Daoy (cell line): ENCODE measurements at places on chromosomes 3 and 15. TPM values are rescaled to one million over a fixed set of nuclear protein-coding genes. Genes with fewer than 3 reads are reported as not detected.

GRCh38 chr3:98695796-98696195, 67.3 kb upstream of the ST3GAL6 start:
- DNase-seq: no peak

DNA sequence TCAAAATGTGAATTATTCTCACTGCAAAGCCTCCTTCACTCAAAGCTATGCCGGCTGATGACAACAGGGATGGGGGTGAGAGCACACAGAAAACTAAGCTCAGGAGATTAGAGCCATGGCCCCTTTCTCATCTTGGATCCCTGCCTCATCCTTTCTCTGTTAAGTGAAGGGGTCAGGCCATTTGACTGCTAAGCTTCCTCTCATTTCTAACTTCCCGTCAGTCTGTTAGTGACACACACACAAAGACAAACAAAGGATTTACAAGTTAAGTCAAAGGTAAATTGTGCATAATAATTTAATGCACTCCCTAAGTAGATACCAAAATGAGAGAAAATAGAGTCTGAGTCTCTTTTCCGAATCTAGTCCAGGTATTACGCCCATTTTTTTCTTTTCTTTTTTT, 1.2 kb downstream of the SS18L2 start:
- no peak for DNase-seq

GRCh38 chr3:64221571-64222257, 3.6 kb downstream of the PRICKLE2 start:
- DNase-seq: no peak

- no peak for DNase-seq
These were observed 17.6 kb upstream of the MUSTN1 start for GRCh38 chr3:52852419-52852818.

- DNase-seq: no peak
These were observed 33.2 kb downstream of the CDCP1 start for GRCh38 chr3:45112939-45113338.

DNA sequence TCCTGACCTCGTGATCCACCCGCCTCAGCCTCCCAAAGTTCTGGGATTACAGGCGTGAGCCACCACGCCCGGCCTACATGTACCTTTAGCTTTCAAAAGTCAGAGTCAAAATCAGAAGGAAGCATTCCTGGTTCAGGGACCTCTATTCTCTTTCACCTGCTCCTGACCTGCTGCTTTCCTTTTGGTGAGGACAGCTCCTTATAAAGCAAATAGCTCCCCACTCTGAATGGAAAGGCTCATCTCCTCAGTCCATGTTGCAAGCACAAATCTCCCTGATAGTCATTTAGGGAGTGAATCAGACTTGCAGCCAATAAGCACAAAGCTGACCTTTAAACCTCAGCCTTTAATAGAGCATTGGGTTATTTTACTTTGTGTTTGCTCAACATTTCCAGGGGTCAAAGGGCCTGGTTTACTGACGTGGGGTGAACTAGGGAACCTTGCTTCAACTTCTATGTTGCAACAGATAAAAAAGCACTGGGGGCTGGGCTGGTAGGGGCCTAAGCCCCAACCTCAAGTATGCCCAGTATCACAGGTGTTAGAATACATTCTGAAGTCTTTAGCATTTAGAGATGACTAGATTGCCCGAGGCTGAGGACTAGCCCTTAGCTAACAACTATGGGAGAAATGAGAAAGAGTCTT, 43.1 kb downstream of the THRB start:
- DNase-seq: no peak

- no peak for DNase-seq
These were observed 56.9 kb upstream of the CGNL1 start for GRCh38 chr15:57319226-57319918.

DNA sequence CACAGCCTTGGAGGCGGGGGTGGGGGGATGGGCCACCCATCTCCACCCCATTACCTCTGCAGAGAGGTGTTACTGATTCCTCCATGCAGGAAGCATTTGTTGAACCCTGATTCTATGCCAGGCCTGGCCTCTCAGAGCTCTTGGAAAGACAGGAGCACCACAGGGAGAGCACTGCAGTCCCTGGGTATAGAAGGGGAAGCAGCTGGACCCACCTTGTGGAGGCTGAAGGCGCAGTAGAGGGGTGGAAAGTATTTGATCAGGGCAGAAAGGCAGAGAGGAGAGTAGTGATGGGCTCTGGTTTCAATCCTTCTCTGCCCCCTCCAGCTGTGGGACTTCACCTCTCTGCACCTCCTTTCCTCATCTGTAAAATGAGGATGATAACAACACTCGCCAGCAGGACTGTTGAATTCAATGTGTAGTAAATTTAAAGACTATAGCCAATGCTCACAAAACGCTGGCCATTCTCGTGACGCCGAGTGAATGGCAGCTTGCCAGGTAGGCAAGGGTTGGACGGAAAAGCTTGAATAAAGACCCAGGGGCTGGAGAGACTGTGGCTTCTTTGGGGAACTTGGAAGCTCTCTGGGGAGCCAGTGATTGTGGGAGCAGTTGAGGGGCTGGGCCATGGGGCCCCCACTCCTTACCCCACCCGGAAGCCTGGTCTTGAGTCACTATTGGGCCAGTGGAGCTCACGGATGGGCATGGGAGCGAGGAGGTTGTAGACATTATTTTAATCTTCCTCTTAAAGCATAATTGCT, 8.0 kb upstream of the CCDC33 start:
- DNase-seq: peak; percentile 58

DNA sequence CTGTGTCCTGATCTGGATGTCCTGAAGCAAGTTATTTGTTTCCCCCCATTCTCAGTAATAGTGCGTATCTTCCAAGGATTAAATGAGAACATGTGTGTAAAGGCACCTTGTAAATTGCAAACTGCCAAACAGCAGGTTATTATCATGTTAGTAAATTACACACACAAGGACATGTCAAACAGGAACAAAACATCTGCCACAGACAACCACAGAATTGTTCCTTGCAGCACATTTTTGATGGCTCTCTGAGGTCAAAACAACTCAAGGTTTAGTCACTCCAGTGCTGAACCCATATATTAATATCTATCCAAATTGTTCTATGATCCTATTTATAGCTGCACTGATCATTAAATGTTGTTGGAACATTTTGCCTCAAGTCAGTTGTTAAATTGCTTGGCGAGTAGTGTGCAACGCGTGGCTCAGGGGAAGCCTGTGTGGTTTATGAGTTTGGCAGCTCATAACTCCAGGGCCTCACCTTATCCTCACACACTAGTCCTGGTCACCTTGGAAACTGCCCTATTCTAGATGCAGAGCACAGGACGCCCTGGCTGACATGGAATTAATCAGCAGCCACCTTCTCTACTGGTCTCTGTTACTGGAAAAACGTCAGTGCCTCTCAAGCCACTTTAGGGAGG, 46.3 kb upstream of the CDV3 start:
- no peak for DNase-seq

DNA sequence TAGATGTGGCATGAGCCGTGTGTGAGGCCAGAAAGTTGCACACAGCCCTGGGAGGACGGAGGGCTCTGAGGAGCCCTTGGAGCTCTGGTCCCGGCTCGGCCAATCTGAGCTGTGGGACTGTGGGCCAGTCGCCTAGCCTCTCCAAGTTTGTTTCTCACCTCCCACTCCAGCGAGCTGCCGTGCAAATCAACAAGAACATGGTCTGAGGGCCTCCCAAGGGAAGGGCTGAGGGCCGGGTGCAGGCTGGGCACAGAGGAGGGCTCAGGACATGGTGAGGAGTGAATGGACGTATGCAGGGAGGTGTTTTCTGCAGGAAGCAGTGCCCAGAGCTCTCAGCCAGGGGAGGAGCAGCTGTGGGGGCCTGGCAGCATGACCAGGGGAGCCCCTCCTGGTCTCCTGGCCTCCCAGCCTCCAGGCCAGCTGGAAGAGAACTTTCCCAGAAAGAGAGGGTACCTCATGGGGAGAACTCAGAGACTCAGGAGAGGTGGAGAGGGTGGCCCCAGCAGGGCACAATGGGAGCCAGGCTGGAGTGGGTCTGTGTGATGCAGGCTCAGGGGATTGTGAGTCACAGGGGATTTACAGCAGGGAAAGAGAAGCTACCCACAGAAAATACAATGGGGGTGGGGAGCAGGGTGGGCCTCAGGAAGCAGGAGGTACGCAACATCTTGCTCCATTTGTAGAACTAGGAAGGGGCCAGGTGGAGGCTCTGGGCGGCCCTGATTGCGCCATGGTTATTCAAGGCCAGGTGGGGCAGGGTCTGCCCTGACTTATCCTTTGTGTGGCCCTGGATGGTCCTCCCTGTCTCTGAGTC, 24.8 kb downstream of the PSTPIP1 start:
- peak; percentile 46 for DNase-seq

DNA sequence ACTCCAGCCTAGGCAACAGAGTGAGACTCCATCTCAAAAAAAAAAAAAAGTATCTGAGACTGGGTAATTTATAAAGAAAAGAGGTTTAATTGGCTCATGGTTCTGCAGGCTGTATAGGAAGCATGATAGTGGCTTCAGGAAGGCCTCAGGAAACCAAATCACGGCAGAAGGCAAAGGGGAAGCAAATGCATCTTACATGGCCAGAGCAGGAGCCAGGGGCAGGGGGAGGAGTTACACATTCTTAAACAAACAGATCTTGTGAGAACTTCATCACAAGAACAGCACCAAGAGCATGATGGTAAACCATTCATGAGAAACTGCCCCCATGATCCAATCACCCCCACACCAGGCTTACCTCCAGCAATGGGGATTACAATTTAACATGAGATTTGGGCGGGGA, 37.2 kb downstream of the ACAP2 start:
- DNase-seq: no peak

DNA sequence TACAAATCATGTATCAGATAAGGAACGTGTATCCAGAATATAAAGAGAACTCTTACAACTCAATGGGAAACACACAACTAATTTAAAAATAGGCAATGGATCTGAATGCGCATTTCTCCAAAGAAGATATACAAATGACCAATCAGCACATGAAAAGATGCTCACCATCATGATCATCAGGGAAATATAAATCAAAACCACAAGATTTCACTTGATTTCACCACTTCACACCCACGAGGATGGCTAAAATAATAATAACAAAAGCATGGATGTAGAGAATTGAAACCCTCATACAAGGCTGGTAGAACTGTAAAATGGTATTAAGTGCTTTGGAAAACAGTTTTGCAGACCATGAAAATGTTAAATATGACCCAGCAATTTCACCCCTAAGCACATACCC, 26.7 kb upstream of the SLC12A8 start:
- DNase-seq: no peak

DNA sequence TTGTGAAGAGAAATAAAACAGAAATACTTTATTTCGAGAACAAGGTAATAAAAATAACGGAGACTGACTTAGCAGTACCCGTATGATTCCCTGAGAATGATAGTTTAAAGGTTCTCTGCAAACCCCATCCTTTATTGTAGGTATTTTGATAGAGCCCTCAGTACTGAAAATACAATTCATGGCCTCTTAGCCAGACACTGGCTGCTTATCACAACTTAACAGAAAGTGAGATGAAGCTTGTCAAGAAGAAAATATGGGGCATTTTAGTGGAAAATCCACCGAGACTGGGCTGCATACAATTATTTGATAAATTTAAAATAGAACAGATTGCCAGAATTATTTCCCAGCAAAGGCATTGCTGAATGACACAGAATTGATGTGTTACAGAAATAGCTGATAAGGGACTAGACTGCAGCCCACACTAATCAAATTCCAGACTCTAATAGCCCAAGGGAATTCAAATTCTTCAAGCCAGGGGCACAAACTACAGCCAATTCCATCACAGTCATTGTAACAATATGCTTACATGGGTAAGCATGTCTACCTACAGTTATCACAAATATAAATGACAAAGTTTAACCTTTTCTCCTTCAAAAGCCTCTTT, 521.9 kb downstream of the PLOD2 start:
- no peak for DNase-seq

DNA sequence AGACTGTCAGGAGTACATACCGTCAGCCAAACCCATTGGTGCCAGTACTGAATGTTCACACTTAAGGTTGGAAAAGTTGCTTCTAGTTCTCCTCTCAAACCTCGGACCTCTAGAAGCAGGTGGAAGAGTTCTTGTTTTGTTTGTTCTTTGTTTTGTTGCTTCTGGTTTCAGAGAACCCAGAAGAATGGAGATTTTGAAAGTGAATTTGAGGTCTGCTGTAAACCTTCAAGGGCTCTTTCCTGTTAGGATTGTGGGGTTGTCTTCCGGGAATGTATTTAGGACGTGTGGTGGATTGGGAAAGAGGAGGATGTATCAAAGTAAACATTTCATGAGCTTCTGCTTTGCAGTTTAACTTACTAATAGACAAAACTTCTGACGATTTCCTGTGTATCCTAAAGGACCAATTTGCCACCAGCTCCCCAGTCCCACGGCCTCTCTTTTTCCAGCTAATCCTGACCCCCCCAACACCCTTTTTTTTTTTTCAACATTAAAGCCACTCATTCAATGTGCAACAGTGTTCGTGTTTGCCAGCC, 50.3 kb downstream of the FILIP1L start:
- no peak for DNase-seq

SERPINI2 gene
- total RNA-seq: not detected in 2 replicates

- DNase-seq: no peak
These were observed 10.9 kb downstream of the APH1B start for GRCh38 chr15:63288342-63288741.
